Stimulated activated CD4-positive, alpha-beta T cell treated with anti-CD3 and anti-CD28 coated beads, Interleukin-15, amount 100 ng/mL, for 1 hour (primary cell): ENCODE measurements at places on chromosomes 7 and 10.

GRCh38 chr7:24239260-24239659, 44.7 kb upstream of the NPY start:
- no peak for DNase-seq

DNA sequence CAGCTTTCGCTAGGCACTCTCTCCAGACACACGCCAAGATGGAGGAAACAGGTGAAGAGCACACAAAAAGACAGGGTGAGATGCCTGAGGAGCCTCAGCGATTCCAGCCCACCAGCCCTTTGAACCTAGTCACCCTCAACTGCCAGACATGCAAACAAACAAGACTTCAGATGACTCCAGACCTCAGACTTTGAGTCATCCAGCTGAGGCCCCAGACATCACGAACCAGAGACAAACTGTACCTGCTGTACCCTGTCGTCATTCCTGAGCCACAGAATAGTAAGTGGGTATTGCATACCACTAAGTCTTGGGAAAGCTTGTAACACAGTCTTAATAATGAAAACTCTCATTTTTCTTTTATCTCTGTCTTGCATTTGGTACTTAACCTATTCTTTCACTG, 126.6 kb upstream of the LSM8 start:
- DNase-seq = no peak

DNA sequence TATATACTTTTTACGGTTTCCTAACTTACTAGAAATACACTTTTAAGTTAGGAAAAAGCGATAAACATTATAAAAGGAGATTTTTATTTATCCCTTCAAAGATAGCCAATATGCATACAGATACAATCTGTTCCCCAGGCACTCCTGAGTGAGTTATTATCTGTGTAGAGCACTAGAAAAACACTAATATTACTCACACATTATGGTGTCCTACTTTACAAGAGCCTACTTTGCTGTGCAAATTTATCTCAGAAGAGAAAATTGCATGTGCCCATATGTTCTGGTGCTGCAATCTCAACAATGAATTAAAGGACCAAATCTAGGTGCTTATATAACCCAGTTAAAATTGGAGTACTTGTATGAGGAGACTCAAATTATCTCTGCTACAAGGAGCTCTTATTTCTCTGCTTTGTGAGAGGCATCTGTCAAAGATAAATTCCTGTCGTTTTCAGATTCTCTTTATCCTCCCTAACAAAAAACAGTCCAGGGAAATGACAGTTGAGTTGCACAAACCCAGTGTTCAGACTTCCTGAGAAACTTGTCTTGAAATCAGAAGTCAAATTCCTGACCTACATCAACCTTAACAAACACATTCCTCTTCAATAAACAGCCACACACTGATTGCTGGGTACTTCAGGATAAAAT, 28.9 kb downstream of the CPA1 start:
- DNase-seq = no peak

GRCh38 chr10:35652824-35653223, 10.7 kb upstream of the FZD8 start:
- DNase-seq = no peak

DNA sequence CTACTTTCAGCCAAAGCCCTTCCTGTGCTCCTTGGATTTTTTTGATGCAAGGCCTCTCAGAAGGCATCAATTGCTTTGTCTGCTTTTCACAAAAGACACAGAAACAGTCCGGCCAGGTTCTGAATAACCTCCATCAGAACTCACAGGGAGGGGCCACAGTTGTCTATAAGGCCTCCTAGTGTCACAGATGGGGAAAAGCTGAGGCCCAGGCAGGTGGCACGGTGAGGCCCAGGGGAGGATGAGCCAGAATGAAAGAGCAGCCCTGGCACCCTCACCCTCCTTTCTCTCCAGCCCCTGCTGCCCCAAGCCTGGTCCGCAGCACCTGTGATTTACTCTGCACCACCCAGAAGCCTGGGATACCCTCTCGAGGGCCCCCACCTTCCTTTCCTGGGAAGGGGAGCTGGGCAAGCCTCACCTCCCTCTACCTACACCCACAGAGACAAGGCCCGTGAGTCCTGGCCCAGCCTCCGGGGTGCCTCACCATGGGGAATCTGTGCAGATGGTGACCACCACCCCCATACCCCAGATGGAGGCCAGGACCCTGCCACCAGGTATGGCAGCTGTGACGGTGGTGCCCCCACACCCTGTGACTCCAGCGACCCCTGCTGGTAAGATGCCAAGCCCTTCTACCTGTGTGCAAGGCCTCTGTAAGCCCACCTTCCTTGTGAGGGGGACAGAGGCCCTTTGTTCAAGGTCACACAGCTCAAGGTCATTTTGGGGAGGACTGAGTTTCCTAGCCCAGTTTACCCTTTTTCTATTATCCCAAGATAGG, 26.2 kb upstream of the ZNF467 start:
- DNase-seq = peak; percentile 30

- no peak for DNase-seq
Measured at GRCh38 chr10:15253951-15254807, 85.7 kb upstream of the NMT2 start.

DNA sequence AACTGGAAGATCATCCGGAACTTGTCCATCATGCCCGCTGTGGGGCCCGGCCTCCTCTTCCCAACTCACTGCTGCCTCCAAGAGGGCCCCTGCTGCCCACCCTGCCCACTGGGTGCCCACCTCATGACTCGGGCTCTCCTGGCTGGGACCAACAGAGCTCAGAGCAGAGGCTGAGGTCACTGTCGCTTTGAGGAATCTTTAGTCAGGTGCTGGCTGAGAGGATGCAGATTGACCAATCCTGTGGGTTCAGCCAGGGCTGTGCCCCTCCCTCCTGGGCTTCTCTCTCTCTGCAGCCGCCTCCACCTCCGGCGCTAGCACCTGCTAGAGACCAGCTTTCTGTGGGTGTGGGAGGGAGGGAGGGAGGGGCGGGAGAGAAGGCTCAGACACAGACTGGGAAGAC, at the start of gene CALHM1:
TSS of gene CALHM1 (minus strand) at position 181 of the 400 bp plus-strand sequence. CDS start at position 32, 149 bp downstream.
- DNase-seq = no peak

GRCh38 chr7:28479507-28479947, 67.2 kb downstream of the CREB5 start:
- no peak for DNase-seq

- DNase-seq = no peak
Measured at GRCh38 chr7:36497775-36498174, 108.1 kb downstream of the ANLN start.

DNA sequence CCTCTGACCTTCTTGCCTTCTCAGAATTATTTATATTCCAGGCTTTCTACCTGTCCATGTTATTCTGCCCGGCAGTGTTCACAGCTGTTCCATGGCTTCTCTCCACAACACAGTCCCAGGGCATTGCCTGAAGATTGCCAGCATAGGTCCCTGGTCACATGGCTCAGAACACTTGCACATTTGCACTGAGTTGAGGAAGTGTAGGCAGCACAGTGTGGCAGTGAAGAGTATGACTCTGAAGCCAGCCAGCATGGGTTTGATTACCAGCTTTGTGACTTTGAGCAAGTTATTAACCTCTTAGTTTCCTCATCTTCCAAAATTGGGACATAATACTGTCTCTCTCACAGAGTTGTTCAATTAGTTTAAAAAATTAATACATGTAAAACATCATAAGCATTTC, 73.2 kb upstream of the NEUROD6 start:
- no peak for DNase-seq

- DNase-seq = no peak
Measured at GRCh38 chr7:24963218-24963617, 16.8 kb downstream of the OSBPL3 start.
